ENCODE measurements at places on chromosomes 6 and 20.

GRCh38 chr20:43977252-43977651 is 62.6 kb downstream of the TOX2 start:
- no peak for DNase-seq

- DNase-seq, result no peak
Measured at GRCh38 chr20:58941471-58941870, 39.6 kb upstream of the NELFCD start.

DNA sequence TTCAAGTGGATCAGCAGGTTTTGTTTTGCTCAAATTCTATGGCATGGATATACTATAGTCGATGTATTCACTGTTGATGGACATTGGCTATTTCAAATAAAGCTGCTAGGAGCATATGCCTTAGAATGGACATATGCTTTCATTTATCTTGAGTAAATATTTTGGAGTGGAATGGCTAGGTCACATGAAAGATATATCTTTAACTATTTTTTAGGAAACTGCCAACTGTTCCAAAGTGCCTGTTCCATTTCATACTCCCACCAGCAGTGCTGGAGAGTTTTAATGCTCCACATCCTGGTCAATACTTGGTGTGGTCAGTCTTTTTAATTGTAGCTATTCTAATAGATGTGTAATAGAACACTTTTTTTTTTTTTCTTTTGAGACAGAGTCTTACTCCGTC is 81.1 kb upstream of the PIM1 start:
- DNase-seq, result no peak

- no peak for DNase-seq
Measured at GRCh38 chr20:32886652-32887051, 27.9 kb downstream of the EFCAB8 start.

DNA sequence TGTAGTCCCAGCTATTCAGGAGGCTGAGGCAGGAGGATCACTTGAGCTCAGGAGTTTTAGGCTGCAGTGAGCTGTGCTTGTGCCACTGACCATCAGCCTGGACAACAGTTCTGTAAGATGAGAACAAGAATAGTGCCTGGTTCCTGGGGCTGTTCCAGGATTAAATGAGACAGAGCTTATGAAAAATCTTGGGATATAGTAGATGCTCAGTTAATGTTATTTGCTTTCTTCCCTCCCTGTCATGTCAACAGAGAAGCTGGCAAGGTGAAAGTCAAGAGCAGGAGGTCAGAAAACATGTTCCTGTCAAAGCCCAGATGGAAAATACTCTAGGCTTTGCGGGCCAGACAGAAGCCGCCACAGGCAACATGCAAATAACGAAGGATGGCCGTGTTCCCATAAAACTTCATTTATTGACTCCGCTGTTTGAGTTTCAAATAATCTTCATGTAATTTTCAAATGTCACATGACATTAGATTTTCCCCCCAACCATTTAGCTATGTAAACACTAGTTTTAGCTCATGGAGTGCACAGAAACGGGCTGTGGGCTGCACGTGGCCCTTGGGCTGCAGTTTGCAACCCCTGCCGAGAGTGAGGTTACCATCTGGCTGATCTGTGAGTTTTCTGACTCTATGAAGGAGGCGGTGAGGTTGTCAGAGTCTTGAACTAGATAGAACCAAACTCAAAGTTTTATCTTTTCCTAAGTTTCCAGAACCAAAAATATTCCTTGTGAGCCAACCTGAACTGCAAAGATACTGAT is 63.4 kb upstream of the PMEPA1 start:
- DNase-seq, result no peak

- no peak for DNase-seq
Measured at GRCh38 chr20:51797357-51798025, 4.8 kb downstream of the SALL4 start.

DNA sequence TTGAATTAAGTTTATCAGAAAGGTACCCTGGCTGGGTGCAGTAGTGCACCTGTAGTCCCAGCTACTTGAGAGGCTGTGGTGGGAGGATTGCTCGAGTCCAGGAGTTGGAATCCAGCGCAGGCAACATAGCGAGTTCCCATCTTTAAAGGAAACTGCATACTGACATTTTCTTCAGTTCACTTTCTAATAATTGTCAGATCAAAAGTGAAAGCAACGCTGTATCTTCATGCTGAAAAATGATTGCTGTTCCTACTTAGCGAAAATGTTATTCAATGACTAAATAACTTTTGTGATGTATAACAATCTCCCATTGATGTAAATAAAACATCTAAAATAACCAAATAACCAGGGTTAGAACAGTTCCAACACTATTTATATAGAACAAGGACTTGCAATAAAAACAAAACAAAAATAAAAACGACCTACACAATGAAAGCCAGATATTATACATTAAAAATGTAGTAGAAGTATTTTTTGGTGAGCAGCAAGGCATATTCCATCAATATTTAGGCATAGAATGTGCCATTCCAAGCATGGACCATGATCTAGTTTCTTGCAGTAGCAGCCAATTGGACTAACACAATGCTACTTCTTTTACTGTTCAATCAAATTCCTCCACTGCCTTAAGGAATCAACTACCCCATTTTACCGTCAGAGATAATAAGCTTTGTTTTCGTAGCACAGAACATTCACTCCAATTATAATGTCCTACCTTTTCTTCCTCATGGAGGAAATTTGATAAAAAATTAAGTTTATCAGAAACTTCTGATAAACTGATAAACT is 1.5 kb downstream of the LATS1 start:
- DNase-seq, result no peak

- DNase-seq, result no peak
Measured at GRCh38 chr6:137492289-137493217, 1.6 kb downstream of the OLIG3 start.

- no peak for DNase-seq
Measured at GRCh38 chr20:52268184-52268749, 76.7 kb upstream of the ZFP64 start.

DNA sequence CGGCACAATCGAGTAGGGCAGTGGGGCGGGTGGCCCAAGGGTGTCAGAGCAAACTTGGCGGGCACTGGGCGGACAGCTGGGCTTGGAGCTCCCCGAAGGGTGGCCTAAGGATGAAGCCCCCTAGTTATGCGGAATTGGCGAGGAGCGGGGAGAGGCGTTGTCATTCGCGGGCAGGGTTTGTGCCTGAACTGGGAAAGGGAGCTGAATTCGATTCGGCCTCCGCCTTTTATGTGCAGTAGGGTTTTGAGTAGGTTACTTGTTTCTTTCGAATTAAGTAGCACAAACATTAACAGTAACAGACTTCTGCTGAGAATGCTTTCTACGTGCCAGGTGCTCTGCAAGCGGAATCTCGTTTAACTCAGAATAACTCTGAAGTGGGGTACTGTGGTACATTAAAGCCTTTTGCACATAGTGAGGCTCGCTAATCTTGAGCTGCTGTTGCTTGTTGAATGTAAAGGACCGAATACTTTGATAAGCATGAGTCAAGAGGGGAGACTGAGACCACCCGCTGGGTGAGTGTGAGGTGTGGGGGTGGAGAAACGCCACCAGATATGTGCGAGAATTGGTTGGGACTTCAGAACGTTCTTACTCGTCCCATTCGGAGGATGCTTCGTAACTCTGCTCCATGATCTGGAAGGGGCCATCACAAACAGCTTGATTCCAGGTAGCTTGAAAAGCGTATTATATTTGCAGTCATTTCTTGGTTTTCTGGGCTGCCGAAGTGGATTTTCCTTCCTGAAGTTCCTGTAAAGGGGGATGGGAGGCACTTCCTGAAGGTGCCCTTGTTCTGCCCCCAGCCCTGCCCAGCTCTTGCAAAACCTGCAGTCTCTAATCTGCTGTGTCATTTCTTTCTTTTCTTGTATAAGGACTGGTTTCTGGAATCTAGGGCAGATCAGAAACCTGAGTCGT is 833 bp downstream of the RAB5IF start:
- peak; percentile 19 for DNase-seq
